Naive thymus-derived CD4-positive, alpha-beta T cell (primary cell): ENCODE measurements at places on chromosomes 6 and 20.

- DNase-seq, result no peak
These were observed 57.3 kb upstream of the SGK1 start for GRCh38 chr6:134375220-134375580.

DNA sequence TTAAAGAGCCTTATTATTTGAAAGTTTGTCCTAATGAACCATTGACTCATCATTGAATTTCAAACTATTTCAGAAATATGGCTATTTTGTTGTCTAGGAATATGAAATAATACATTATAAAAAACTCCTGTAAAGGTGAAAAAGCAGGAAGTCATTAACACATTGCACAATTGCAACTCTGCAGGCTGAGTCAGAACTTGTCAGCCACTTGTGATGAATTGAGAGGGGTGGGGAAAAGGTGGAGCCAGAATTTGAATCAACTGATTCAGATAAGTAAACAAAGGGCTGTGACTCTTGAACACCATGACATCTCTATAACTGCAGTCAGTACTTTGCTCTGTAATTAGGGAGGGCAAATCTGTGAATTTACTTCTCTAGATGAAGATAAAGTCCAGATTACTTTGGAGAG is 6.0 kb downstream of the C6orf141 start:
- no peak for DNase-seq

DNA sequence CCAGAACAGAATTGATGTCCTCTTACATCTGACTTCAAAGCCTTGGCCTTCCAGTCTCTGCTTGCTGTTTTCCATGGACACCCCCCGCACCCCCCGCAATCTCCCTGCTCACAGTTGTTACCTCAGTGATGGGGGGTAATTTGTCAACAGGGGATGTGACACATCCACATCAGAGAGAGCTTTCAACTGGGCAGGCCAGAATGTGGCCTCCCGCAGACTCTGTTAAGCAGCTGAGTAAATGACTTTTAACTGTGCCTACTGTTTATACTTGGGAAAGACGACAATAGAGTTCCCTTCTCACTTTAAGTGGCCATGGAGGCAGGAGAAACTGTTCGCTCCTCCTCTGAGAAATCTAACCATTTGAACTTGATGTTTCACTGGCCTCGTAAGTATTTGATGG is 51.0 kb downstream of the TXNDC5 start:
- no peak for DNase-seq

DNA sequence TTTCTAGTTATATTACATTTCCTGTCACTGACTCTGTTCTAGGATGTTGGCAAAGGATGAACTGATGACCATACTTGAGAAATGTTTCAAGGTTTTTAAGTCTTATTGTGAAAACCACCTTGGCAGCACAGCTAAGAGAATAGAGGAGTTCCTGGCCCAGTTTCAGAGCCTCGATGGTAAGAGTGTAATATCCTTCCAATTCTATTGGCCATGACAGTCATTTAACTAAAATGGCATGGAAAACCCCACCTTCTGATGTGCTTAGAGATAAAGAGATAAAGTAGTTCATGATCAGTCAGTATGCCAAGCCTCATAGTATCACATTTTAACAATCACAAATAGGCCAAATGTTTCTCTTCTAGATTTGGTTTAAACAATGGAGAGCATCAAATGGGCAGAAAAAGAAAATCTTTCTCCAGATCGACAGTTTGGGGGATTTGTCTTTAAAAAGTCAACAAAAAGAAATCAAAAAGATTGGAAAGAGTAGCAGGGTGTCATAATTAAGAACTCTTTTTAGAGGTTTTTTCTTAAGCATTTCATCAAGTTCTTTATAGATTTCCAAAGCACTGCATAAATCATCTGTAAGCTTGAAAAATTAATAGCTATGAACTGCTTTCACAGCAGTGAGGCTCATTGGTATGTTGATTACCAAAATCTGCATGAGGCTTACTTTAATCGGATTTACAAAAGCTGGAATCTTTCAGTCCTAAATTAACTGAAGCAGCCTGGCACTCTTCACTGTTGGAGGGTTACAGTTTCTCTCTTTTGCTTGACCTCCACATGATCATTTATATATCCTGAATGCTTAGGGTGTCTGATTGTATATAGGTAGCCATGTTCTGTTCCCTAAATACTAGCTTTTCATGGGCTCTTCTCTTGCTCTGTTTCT is 48.7 kb downstream of the AKIRIN2 start:
- DNase-seq, result no peak

GRCh38 chr6:137122612-137123011 is 50.8 kb downstream of the IL22RA2 start:
- no peak for DNase-seq

GRCh38 chr6:161199850-161200249 is 74.0 kb downstream of the AGPAT4 start:
- DNase-seq, result no peak

DNA sequence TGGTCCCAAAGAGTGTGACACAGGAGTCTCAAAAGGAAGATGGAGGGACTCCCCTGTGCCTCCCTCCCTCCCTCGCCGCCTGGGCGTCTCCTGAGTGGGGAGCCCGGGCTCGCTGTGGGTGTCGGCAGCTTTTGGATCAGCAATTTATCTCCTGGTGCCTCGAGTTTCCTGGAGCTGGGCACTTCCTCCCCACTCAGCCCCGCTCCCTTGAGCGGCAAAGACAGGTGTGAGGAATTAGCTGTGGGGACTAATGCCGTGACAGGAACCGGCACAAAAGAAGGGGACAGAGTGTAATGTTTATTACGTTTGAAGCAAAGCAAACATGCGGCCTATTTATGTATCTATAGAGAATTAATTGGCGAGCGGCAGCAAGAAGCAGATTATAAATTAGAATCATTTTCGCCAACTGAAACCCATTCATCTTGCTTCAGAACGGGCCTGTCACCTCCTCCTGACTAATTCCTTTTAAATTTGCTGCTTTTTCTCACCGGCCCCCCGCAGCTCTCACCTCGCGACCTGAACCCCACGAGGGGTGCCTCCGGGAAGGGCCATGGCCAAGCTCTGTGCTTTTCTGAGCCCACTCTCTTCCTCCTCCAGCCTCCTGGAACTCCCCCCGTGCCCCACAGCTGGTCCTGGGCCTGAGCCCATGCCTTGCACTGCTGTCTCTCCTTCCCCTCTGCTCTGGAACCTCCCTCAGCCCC is 8.8 kb upstream of the CDH22 start:
- no peak for DNase-seq

DNA sequence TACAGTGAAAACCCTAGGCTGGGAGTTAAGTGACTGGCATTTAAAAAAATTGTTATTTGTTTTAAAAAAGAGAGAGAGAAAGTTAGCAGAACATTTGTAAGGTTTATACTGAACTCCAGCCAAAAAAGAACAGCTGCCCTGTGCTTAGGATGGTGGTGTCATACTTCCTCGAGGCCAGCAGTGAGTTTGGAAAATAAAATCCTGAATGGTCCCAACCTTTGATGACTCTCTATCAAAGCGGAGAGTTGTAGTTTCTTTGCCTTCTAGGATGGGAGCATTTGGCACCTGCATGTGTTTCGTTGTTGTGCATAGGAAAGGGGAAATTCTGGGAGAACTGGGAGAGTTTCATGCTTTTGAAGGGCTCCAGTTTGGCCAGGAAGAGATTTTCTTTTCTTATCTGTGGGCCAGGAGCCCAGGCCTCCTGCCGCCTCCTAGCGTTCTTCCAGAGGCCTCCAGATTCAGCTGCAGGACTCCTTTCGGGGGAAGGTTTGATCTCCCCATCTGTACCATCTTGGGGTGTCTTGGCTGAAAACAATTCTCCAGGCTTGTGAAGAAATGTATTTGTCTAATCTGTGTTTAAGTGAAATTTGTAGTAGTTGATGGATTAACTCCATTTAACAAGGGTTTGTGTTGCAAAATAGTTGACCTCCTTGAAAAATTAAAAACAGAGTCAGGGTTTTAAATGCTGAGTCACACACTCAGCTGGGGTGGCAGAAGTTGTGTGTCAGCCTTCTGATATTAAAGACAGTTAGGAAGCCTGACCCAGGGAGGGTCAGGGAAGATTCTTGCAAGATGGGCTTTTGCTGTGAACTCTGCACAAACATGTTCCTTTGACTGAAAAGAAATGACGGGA is 63.4 kb downstream of the TXNDC5 start:
- DNase-seq, result no peak

- no peak for DNase-seq
These were observed 286.8 kb downstream of the HACE1 start for GRCh38 chr6:104572901-104573300.

GRCh38 chr20:50995506-50995905 is 27.4 kb downstream of the KCNG1 start:
- DNase-seq, result no peak

GRCh38 chr6:44740566-44741120 is 353.1 kb downstream of the CDC5L start:
- DNase-seq, result no peak

DNA sequence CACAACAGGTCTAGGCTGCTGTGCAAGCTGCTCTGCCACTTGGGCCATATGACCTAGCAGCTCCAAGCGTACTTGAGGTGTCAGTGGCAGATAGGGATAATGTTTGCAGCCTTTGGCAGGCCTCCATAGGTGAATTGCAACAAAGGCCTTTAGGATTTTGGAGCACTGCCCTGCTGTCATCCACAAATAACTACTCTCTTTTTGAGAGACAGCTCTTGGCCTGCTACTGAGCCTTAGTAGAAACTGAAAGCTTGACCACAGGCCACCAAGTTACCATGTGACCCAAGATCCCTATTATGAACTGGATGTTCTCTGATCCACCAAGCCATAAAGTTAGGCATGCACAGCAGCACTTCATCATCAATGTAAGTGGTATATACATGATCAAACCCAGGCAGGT is 29.9 kb downstream of the FBXO30 start:
- DNase-seq, result no peak

- no peak for DNase-seq
These were observed 327.3 kb downstream of the THBS2 start for GRCh38 chr6:168926306-168926705.

GRCh38 chr6:27726619-27727023 is 185.6 kb downstream of the OR2B2 start:
- no peak for DNase-seq

DNA sequence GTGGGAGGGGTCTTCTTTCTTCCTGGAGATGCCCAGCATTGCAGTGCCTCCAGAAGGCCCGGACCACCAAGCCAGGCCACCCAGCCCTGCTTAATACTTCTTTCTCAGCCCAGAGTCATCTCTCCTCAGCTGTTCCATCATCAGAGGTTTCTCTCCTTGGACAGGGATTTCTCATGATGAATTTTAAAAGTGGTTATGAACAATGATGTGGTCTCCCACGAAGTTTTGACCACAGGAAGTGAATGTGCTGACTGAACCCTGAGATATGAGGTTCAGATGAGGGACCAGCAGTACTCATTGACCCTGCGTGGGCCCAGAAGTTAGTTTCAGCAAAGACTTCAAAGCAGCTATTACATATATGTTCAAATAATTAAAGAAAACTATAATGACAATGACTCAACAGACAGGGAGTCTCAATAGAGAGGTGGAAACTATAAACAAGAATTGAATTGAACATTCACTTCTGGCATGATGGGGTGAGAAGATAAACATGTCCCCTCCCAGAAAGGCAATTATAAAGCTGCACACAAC is 114.5 kb upstream of the SLC22A16 start:
- no peak for DNase-seq

DNA sequence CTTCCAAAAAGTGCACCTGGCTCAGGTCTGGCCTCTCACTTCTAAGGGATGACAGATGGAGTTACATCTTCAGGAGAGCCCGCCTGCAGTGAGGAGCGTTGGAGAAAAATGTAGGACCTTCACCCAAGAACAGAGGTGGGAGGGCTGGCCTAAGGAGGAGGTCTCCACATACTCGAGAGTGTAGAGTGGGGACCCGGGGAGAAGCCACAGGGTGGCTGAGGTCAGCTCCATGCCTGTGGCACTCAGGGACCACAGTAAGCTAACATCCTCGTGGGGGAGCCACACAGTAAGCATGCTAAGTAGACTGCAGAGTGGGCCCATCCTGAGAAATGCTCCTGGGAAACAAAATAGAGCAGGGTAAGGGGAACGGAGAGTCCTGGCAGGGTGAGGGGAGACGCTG is 24.0 kb downstream of the AAR2 start:
- no peak for DNase-seq

GRCh38 chr6:106257195-106257594 is 68.4 kb downstream of the ATG5 start:
- DNase-seq, result no peak

DNA sequence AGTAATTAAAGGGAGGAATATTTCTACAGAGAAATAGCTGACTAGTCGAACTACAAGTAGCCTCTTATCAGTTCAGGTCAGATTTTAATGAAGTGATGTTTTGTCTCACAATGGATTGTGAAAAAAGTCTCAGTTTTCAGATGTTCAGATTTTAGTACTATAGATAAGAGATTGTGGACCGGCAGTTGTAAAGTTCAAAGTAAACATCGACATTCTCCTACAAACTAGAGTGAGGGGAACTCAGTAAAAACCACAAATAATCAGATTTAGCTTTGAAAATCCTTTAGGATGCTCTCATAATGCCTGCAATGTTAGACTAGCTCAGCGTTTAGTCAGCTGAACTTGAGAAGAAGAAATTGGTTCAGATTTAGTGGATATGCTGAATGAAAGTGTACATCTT is 39.9 kb downstream of the RCAN2 start:
- DNase-seq, result no peak

- no peak for DNase-seq
These were observed 2.3 kb upstream of the ADGRF1 start for GRCh38 chr6:47044397-47044796.

GRCh38 chr6:170344631-170345576 is 38.3 kb downstream of the FAM120B start:
- no peak for DNase-seq

GRCh38 chr20:61665528-61666470 is 399.9 kb downstream of the TAF4 start:
- no peak for DNase-seq

GRCh38 chr6:11330413-11330760 is 97.9 kb upstream of the NEDD9 start:
- DNase-seq, result no peak

DNA sequence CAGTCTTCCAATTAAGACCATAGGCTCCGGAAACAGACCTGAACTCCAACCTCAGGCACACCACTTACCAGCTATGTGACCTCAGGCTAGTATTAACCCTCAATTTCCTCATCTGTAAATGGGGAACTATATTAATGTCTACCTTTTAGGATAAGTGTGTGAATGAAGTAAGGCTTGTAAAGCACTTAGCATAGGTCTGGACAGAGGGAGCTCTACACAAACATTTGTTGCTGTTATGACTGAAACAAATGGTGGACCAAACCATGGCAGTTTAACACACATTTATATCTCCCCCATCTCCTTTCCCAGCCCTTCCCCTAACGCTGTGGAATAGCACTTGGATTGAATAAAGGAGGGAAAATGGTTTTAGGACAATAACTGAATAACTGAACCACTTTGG is 48.7 kb downstream of the TSHZ2 start:
- DNase-seq, result no peak

- peak; percentile 23 for DNase-seq
These were observed 39.5 kb upstream of the REV3L start for GRCh38 chr6:111522393-111523020.

DNA sequence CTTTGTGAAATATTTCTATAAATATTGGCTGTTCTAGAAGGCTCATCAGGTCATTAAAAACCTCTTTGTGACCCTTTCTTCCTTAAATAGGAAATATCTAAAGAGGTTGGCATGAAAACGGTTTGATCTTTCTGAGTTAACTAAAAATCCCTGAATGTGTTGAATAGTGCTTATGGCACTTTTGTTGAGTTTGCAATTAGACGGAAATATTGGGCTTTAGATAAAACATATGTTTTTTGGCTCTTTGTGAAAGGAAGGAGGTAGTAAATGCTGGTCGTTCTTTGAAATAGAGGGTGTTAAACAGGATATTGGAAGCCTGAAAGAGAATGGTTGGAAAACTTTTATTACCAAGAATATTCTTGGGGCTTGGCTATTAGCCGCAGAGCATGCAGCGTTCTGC is 163.0 kb downstream of the ARID1B start:
- no peak for DNase-seq
